ENCODE measurements at places on chromosomes 4 and X. TPM values are rescaled to one million over a fixed set of nuclear protein-coding genes. Genes with fewer than 3 reads are reported as not detected.

MGAT4D gene
- 38.6 TPM for polyA plus RNA-seq

TRIM75 gene
- polyA plus RNA-seq, result 0.28 TPM

SMARCA1 gene
- 79.2 TPM for polyA plus RNA-seq

GAGE1 gene
- polyA plus RNA-seq, result 31.4 TPM

DCAF8L1 gene
- 1.4 TPM for polyA plus RNA-seq

PCDH11X gene
- polyA plus RNA-seq, result 0.04 TPM

FAM114A1 gene
- polyA plus RNA-seq, result 30.9 TPM

TEX13D gene
- polyA plus RNA-seq, result 6.7 TPM

CTAG1B gene
- 7.1 TPM for polyA plus RNA-seq

FATE1 gene
- 482 TPM for polyA plus RNA-seq

NAT8L gene
- 36.6 TPM for polyA plus RNA-seq

FAM53A gene
- polyA plus RNA-seq, result 24.2 TPM

DCX gene
- polyA plus RNA-seq, result 0.44 TPM

ARMCX6 gene
- polyA plus RNA-seq, result 29.3 TPM

WDR17 gene
- polyA plus RNA-seq, result 4.8 TPM
